Hippocampal formation (tissue), 2 donors: ENCODE measurements at places on chromosomes 1 and 21.

DNA sequence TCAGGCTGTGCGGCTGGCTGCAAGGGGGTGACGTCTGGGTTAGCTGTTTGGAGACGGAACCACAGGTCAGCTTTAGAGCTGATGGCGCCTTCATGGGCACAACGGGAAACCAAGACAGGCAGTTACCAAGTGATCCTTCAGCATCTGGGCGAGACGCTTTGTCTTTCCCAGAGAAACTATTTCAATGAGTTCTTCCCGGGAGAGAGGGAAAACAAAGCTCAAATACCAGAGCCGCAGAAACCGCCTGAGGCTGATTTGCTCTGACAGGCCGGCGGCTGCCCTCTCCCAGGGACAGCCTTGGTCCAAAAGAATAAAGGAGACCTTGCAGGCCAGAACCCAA, 76.5 kb downstream of the CD58 start:
- no peak for DNase-seq

GRCh38 chr1:96187020-96187419, 534.6 kb upstream of the PTBP2 start:
- DNase-seq = no peak

GRCh38 chr1:224707843-224708725, 92.0 kb downstream of the CNIH3 start:
- no peak for DNase-seq

DNA sequence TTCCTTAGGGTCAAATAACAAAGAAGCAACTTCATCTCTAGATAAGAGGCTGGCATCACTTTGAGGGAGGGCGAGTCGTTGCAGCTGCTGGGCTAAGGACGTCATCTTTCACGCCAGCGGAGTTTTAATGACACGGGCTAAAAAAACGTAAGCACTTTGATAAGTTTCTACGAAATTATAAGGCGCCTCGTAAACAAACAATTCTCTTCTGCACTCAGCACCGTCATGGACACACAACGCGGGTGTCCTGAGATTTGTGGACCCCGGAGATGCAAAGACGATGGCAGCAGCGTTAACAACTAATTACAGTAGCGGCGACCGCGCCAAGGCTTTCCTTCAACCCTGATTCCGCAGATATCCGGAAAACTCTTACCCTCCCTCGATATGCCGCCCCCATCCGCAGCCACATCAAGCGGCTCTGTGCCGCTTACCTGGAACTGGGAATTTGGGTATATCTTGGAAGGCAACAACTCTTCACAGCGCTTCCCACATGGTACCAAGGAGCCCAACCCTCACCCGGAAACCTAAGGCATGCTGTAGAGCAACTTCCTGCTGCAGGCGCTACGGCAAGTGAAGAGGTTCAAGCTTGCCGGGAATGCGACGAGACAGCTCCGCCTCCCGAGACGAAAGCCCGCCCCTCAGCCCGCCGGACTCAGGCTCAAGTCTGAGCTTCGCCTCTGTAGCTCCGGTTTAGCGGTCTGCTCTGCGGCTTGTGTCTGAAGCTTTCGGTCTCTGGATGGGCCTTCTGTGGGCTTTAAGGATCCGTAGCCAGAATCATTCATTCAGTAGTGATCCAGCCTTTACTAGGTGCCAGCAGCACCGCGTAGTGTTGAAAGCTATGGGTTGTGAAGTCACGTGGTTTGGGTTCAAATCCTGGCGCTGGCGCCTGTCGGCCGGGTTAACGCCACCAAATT, at the start of gene HEATR1:
HEATR1 (minus strand) TSS at position 526 of the 914 bp plus-strand sequence; CDS start at position 105, 421 bp downstream.
- DNase-seq = peak; percentile 93

GRCh38 chr1:150132372-150132771, 17.3 kb upstream of the PLEKHO1 start:
- no peak for DNase-seq

DNA sequence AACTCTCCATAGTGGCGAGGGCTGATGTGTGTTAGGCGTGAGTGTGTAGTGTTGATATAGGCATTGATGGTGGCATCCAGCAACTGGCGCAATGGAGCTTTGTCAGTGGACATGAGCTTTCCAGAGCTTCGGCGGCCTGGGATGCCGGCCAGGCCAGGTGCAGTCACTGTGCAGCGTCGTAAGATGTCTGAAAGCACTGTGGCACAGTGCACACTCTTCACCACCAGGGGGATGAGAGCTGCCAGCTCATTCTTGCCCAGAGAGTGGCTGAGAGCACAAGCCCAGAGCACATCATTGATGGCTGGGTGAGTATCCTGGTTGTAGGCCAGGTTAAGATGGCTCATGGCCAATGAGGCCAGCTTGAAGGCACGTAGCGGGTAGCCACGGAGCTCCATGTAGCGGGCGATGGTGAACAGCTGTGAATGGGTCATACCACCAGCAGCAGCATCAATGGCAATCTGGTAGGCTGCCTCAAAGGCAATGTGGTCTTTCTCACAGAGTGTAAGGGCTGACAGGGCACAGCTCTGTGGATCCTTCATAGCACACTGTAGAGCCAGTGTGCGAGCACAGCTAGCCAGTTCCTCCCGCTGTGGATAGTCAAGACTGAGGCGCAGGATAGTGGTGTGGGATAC, 6.7 kb downstream of the UROD start:
- no peak for DNase-seq

- peak; percentile 51 for DNase-seq
Measured at GRCh38 chr1:15975358-15975804, 520 bp downstream of the ZBTB17 start.
